ENCODE measurements at places on chromosomes 2 and 18.

GRCh38 chr2:202763916-202764315 is 107.7 kb downstream of the ICA1L start:
- no peak for DNase-seq

GRCh38 chr2:130389358-130389757 is 33.5 kb downstream of the PTPN18 start:
- no peak for DNase-seq

GRCh38 chr2:171798156-171798820 is 95.8 kb downstream of the SLC25A12 start:
- DNase-seq = peak; percentile 51

GRCh38 chr2:73822276-73822675 is 6.5 kb upstream of the STAMBP start:
- no peak for DNase-seq

- no peak for DNase-seq
Measured at GRCh38 chr2:240293557-240294461, 141.7 kb upstream of the GPC1 start.

GRCh38 chr2:67070826-67071225 is 326.3 kb upstream of the ETAA1 start:
- DNase-seq = no peak

DNA sequence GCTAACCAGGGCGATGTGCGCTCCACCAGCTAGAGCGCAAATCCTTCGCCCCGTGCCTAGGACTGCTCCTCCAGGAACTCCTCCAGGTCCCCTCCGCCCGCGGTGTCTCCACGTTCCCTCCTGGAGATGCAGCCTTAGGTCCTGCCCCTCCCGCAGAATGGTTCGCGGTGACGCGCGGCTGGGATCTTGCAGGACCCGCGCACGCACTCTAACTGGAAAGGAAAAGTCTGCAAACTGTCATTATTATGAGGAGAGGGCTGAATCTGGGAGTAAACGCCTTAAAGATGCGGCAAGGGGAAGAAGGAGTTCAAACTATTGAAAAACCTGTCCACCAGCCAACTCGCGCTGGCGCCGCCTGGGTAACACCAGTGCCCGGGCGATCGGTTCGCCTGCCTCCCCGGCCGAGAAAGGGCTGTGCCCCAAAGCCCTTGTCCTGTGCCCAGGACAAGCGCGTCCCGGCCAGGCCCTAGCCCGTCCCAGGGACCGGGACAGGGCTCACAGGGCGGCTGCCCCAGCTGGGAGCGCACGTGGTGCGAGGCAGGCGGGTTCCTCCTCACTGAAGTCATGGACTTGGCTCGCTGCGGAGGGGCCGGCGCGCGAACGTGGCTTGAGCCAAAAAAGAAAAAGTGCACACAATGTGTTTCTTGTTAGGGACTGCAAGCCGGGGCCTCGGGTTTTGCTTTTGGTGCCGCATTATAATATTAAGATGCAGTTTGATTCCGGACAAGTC is 5.5 kb upstream of the ID2 start:
- DNase-seq = peak; percentile 67

- DNase-seq = no peak
Measured at GRCh38 chr2:80377071-80377470, 72.5 kb upstream of the LRRTM1 start.

GRCh38 chr18:32261003-32261402 is 71.2 kb downstream of the MEP1B start:
- DNase-seq = no peak

GRCh38 chr2:204434660-204435462 is 110.4 kb upstream of the PARD3B start:
- DNase-seq = no peak

DNA sequence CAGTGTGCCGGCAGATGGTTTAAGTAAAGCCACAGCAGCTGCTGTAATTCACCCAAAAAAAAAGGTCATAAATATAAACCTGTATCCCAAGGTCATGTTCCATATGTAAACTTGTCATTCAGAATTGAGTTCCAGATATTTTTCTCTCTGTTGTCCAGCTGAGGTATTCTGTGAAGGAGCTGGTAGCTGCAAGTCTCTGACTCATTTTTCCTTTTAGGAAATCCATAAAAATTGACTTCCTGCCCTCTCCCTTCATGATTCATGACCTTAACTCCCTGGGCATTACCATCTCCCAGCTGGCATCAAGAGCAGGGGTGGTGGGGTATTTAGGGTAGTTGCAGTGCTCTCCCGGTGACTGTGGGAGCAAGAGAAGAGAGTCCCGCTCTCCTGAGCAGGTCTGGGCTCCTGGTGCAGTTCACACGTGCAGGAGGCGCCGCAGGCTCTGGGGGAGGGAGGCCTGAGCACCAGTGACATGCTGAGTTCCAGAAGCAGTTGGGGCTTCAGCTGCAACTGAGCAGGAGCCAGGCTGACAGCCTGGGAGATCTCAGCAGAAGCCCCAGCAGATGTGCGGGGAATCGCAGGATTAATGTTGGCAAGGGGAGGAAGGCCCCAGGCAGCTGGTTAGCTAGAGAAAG is 192.6 kb downstream of the MGAT5 start:
- no peak for DNase-seq

GRCh38 chr2:134087371-134087921 is 166.4 kb upstream of the MGAT5 start:
- DNase-seq = no peak

- no peak for DNase-seq
Measured at GRCh38 chr2:29273685-29274611, 158.7 kb downstream of the CLIP4 start.

DNA sequence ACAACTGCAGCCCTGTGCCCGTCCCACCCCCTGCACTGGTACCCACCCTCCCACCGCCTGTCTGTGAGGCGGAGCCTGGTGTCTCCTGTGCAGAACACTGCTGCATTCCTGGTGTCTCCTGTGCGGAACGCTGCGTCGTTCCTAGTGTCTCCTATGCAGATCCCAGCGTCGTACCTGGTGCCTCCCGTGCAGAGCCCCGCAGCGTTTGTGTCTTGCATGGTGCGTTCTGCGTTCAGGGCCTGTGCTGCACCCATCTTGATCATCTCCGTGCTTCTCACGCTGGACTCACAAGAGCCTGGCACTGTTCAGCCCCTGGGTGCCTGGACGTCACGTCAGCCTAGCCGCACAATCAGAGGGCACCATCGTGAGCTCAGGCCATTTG is 248.6 kb upstream of the SALL3 start:
- DNase-seq = peak; percentile 34

DNA sequence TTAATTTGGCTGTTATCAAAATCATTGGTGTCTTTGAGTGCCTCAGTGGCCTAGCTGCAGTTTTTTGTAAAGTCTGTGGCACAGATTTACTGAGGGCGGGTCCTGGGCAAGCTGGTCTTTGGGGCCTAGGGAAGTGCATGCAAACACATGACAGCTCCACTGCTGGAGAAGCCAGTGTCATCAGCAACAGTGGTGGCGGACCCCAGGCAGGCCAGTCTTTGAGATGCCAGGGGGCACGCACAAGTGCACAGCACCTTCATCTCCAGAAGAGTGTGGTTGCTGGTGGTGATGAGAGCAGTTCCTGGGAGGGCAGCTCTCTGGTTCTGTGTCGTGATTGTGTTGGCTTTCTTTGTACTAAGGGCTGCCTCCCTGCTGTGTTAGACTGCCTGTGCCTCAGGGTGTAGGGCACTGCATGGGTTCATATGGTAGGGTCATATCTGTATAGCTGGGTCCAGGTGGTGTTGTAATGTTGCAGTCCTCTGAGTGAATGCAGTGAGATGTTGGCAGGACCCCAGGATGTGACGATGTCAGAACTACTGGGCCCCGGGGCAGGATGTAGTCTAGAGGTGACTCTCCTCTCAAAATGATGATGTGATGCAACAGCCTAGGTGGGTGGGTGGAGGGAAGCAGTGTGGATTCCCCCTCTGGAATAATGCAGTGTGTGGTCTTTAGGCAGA is 646.7 kb upstream of the CDH2 start:
- DNase-seq = no peak

GRCh38 chr2:219519526-219519916 is 5.2 kb downstream of the ASIC4 start:
- no peak for DNase-seq

GRCh38 chr2:161905389-161906046 is 168.5 kb downstream of the DPP4 start:
- no peak for DNase-seq

DNA sequence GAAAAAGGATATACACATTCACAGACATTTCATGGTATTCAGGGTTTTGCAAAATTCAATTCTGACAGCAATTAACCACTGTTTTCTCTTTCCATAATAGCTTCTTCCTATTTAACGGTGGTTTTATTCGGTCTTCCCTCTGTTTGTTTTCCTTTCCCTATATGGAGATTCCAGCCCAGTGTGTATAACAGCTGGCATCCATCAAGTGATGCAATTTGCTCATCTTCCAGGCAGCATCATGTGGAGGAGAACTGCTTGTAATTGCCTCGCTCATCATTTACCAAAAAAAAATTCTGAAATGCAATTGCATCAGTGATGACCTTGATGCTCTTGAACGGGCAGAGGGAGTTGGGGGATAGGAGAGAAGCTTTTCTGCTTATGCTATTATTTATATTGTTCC is 165.9 kb upstream of the PGAP1 start:
- no peak for DNase-seq

DNA sequence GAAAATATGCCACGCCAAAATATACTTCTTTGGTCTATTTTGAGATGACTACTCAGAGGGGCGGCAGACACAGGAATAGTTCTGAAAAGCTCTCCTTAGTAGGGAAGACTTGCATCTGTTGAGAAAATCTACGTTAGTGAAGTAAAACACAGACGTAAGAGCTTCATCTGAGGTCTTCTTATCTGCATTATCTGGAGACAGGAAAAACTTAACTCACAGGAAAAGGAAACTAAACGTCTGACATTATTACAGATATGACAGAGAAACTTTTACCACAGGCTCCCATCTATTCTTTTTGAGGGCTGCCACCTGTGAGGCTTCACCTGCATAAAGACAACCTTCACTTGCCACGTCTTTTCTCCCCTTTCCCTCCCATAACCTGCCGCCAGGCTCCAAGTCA is 1295.7 kb downstream of the LRP1B start:
- no peak for DNase-seq

DNA sequence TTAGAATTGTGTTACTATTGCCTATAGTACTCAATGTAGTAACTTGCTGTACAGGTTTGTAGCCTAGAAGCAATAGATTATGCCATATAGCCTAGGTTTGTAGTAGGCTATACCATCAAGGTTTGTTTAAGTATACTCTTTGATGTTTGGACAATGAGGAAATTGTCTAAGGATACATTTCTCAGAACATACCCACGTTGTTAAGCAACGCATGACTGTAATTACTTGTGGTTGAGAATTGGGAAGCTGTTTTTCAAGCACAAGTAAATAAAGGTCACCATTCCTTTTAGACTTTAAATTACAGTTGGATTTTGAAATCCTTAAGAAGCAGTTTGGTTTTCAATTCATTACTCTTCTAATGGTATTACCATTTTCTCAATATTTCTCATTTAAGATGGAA is 89.8 kb upstream of the KCNH7 start:
- no peak for DNase-seq

- no peak for DNase-seq
Measured at GRCh38 chr2:128746356-128746755, 427.7 kb upstream of the HS6ST1 start.

DNA sequence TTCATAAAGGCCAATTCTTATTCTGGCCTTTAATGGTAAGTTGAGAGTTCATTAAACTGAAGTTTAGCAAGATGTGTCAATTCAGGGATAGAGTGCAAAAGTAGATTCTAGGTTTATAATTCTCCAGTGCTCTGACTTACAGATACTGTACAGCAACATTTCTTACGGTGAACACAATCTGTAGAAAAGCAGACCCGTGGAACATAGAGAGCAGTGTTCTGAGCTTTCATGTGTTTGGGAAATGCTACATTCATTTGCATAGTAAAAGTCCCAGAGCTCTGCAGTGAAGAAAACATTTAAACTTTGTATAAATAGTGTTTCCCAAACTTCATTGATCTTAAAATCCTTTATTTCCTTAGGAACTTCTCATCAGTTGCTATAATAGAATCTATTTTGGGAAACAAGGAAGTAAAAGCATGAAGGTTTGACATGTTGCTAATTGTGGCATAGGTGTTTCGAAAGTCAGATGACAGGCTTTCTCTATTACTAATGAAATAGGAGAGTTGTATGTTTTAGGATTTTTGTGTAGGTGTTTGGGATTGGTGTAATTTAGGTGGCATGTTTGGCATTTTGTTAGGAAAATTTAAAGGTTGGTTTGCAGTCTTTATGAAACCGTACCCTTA is 138.2 kb downstream of the ASXL3 start:
- no peak for DNase-seq

- no peak for DNase-seq
Measured at GRCh38 chr18:10271481-10271880, 183.0 kb upstream of the APCDD1 start.

- no peak for DNase-seq
Measured at GRCh38 chr18:62346333-62347088, 21.4 kb downstream of the TNFRSF11A start.

DNA sequence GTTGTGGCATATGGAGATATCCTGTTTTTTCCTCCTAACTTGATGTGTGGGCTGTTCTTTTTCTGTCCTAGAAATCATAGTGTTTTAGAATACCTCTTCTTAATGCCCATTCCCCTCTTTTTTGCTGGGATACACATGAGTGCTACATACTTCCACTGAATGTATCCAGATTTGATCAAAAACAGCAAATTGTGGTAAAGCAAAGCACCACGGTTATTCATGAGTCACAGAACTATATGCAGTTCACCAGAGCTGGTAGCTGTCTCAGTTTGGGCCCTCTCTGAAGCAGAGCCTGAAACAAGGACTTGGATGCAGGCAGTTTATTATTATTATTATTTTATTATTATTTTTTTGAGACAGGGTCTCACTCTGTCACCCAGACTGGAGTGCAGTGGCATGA is 69.9 kb upstream of the CTLA4 start:
- no peak for DNase-seq

DNA sequence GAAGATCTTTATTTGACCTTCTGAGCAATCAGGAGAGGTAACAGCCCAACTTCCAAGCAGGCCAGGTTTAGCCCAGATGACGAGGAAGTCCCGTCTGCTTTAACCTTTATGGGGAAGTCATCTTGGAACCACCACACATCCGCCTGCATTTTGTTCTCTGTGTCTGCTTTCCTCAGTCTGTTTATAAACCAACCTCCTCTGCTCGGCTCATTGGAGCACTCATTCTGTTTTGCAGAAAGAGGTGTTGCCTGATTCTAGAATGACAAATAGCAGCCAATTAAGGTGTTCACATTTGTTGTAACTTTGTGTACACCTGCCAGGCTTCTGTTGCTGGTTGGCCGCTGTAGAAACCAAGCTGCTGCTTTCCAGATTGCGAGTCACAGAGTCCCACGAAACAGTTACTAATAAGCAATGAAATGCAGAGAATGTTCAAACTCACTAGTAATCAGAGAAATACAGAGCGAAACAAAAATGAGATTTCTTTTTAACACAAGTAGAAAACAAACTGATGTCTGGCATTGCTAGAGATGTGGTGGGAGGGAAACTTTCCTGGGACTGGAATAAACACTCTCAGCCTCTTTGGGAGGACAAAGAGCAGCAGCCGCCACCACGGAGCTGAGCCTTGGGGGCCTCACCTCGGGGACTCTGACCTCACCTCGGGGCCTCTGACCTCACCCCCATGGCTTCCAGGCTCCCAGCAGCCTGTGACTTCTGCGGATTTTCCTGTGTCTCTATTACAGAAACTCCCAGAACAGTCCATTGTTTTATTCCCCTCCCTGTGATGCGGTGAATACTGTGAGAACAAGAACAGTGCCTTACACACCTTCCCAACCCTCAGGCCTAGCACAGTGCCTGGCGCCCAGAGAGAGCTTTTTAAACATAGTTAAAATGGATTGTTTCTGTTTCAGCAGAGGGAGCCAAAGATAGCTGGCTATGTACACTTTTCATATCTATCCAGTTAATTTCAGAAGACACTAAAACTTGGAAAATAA is 64.0 kb downstream of the MBP start:
- no peak for DNase-seq
